Stimulated activated CD8-positive, alpha-beta memory T cell treated with anti-CD3 and anti-CD28 coated beads, Interleukin-15, amount 100 ng/mL, for 4 hours (primary cell): ENCODE measurements at places on chromosomes 2 and 18.

- DNase-seq: no peak
Measured at GRCh38 chr2:167721593-167721992, 525.8 kb downstream of the STK39 start.

DNA sequence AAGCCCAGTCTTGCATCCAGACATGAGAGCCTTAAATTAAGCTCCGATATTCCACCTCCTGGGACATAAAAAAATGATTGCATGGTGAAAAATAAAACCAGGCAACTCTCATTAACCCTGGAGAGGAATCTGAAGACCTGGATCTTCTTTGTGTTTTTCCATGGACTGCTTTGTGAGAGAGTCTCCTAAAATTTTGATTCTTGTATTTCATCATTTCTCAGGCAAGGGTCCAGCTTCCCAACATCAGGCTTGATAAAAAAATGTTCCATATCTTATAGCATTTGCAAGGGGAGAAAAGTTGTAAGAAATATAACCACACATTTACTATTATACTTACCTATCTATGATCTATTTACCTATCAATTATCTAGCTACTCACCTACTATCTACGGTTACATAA is 327.5 kb upstream of the SPHKAP start:
- no peak for DNase-seq

- DNase-seq: peak; percentile 19
Measured at GRCh38 chr2:88159955-88160415, 10.2 kb upstream of the THNSL2 start.

GRCh38 chr18:9673296-9674251 is 34.5 kb upstream of the RAB31 start:
- no peak for DNase-seq

- no peak for DNase-seq
Measured at GRCh38 chr2:216555274-216555673, 56.6 kb downstream of the RPL37A start.

DNA sequence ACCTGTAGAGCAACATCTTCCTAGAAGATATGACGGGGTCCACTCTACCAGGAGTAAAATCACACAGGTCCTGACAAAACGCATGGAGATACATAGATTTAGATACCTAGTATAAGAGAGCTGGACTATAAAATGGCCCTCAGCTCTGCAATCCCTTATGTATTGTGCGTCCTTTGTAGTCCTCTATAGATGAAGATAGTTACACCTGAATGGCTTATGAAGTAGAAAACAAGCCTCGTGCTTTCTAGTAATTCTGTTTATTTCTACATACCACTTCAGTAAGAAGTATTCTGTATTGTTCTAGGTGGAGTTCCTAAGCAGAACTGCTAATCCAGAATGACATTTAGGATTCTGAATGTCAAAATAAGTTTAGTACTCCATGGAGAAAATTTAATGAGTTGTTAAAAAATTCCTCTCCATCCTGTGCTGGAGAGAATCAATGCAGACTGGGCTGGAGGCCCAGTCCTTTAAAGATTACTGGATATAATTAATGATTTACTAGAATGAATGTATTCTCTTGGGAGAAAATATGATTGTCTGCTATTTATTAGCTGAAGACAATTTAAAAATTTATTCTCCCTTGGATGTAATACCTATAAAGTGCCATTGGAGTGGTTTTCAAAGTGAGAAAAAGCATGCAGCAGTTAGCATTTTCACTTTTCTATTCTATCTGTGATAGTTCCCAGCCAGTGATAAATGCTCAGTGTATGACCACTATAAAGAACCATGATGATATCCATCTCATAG is 147.3 kb upstream of the UNC80 start:
- no peak for DNase-seq

- no peak for DNase-seq
Measured at GRCh38 chr2:172922815-172923214, 152.8 kb upstream of the MAP3K20 start.

GRCh38 chr2:217127744-217128143 is 267.9 kb upstream of the TNP1 start:
- DNase-seq: no peak

DNA sequence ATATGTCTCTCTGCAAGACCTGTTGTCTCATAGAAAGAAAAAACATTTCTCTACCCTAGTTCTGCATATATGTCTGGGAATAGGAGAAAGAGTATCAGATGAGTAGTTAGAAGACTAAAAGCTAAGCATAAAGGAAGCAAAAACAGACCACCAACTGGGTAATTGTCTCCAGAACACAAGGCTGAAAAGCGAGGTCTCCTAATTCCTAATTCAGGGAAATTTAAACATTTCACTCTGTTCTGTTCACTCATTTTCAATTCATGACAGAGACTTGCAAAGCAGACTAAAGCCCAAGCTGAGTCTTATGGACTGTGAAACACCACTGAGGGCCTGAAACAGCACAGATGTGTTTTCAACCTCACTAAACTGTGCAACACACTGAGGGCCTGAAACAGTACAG is 224.4 kb upstream of the TMEM200C start:
- DNase-seq: no peak
